ENCODE measurements at places on chromosomes 11 and 22.

GRCh38 chr11:64428693-64429092 is 69.7 kb downstream of the RPS6KA4 start:
- no peak for DNase-seq

GRCh38 chr11:128424271-128424711 is 163.1 kb downstream of the ETS1 start:
- no peak for DNase-seq

DNA sequence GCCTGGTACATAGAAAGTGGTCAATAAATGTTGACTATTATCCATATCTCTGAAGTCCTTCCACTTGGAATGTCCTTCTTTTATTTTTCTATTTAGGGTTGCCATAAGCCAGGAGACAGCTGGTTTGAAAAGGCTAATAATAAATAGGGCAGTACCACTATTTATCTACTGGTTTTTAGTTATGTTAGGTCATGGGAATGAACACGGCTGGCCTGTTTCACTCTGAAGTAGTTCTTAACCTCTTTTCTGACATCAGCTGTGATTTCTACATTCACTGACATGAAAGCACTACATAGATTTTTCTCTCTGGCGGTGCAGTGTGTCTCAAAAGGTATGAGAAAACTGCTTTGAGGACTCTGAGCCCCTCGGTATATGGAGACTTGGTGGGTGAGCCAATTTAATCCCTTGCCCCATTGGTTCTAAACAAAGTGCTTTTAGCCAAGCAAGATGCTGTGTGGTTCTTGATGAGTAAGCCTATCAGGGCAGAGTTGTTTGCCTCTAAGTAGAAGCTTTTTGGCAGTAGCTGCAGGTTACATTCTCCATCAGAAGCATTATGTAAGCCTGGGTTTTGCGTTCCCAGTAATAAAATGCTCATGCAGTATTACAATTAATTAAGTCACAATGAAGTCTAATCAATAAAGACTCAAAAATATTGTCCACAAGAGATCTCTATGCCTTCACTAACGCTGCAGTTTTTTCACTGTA is 48.7 kb upstream of the APOA1 start:
- DNase-seq = no peak

GRCh38 chr11:64130618-64131017 is 35.3 kb downstream of the MACROD1 start:
- no peak for DNase-seq

DNA sequence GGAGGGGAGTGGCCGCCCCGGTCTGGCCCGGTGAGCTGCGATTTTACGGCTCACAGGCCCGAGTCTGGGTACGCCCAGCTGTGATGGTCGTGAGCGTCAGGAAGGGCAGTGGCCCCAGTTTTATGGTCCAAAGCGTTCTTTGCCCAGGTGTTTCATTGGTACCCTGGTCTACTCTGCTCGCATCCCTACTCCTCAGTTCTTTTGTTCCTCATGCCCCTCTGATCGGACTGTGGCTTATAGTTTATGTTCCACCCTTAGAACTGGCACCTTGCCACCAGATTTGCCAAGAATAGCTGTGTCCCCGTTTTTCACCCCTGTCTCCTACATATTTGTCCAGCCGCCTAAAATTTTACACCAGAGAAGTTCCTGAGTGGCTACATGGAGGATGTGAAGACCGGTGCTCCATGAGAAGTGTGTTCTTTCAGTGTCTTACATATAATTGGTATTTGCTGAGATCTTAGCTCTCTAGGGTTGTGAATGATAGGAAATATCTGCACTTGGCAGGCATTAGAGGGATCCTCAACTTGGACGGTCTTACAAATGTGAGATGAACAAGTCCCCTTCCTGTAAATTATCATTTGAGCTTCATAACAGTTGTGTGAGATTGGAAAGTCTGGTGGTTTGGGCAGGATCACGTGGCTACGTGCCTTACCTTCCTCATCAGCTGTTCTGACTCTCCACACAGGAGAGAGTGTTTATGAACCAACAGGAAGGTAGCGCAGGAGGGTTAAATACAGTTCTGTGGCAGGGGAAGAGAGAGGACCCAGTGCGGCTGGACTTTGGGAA is 1.1 kb downstream of the PANX1 start:
- no peak for DNase-seq

DNA sequence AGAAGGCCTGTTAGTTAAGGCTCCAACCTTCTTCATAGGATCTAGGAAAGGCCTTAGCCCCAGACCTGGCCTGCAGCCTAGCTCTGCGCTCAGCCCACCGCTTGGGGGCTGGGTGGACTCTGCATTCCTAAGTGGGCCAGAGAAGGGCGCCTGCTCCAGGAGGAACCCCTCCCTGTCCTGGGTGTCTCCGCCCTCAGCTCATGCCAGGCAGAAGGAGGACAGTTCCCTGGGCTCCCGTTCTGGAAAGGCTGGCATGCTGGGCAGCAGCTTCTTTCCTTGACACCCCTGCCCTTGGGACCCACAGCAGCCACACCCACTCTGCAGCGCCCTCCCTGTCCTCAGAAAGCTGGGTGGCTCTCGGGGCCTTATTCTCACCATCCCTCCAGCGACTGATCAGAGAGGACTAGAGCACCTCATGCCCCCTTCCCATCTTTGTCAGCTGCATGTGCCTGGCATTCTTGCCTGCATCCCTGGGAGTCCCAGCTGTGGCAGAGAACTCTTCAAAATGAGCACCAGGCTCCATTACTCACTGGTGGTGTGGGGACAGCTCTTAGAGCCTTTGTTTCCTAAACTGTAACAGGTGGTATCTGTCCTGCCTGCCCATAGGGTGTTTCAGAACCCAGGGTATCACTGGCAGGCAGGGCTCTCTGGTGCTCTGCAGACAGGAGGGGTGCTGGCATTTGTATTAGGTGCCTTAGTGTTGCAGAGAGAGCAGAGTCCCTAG is 20.3 kb upstream of the MYRF start:
- DNase-seq = no peak

DNA sequence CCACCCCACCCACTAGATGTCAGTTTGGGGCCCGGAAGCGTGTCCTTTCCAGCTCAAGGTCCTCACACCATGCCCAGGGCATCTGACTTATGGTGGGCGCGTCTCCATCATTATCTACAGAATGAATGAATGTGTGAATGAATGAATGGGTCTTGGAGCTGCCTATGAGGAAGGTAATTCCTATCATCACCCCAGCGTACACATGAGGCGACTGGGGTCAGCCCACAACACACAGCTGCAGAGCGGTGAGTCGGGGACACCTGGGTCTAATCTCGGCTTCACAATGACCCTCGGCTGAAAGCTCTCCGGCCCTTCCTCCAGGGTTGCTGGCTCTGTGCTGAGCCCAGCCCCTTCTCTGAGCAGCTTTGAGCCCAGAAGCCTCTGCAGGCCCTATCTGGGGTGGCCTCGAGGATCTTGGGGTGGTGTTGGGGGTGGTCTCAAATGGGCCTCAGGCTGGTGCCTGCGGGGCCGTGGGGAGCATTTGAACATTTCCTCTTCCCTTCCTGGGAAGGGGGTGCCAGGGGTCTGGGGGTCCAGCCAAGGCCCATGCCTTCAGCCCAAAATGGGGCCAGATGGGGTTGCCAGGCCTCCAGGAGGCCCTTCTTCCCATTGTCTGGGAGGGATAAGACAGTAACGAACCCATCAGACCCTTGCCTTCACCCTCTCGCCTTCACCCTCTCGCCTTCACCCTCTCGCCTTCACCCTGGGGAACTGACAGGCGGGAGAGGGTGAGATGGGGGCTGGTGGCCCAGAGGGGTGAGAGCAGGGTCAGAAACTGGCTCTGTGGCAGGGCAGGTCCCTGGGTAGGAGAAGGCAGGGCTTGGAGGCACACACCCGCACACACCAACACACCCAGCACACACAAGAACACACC is 82.4 kb downstream of the MYEOV start:
- DNase-seq = no peak

- DNase-seq = no peak
Observed at GRCh38 chr22:37775785-37776638, 31.7 kb upstream of the GCAT start.

- DNase-seq = no peak
Observed at GRCh38 chr22:20116376-20116950, 559 bp downstream of the RANBP1 start.

DNA sequence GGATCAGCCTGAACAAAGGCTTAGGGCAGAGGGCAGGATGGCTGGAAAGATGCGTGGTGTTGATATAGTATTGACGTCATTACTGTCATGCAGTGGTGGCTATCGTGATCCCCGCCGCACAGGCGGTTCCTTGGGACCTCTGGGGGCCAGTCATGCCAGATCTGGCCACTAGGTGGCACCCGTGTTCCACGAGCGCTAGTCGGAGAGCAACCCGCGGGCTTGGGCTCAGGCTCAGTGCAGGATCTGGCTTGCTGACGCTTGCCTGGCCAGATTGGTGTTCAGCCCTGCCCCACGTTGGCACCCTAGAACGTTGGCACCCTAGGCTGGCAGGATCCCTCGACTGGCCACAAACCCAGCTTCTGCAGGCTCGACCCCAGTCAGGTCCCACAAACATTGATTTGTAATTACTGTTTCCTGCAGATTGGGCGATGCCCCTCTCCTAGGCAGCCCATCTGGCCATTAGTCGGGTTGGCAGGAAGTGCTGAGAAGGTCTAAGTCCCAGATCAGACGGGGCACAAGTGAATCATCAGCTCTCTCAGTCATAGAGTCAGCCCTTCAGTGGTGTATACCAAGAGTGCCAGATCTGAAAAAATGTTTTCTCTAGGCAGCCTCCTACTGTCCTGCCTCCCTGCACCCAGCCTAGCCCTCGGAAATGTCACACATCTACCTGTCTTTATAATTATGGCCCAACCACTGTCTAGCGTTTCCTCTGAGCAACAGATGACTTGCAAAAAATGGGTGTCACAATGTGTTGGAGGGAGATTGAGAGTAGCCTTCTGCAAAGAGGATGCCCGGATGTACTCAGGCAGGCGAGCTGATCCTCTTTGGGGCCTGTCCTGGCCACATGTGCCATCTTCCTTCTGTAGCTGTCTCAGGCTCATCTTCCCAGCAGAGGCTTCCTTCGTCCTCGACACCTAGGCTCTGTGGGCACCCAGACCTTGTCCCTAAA is 315.3 kb downstream of the TMEM135 start:
- DNase-seq = peak; percentile 79

GRCh38 chr11:27211370-27212127 is 151.5 kb downstream of the CCDC34 start:
- no peak for DNase-seq

- DNase-seq = no peak
Observed at GRCh38 chr22:29328566-29329500, 13.3 kb upstream of the RASL10A start.

- peak; percentile 64 for DNase-seq
Observed at GRCh38 chr11:83639995-83640758, 354.0 kb upstream of the CCDC90B start.

- DNase-seq = no peak
Observed at GRCh38 chr22:22593964-22594656, 35.0 kb upstream of the PRAME start.

- no peak for DNase-seq
Observed at GRCh38 chr11:44936951-44937543, 13.6 kb downstream of the TP53I11 start.

GRCh38 chr11:31652528-31652927 is 143.0 kb downstream of the ELP4 start:
- DNase-seq = no peak

- DNase-seq = no peak
Observed at GRCh38 chr11:129313541-129314297, 61.9 kb upstream of the BARX2 start.

DNA sequence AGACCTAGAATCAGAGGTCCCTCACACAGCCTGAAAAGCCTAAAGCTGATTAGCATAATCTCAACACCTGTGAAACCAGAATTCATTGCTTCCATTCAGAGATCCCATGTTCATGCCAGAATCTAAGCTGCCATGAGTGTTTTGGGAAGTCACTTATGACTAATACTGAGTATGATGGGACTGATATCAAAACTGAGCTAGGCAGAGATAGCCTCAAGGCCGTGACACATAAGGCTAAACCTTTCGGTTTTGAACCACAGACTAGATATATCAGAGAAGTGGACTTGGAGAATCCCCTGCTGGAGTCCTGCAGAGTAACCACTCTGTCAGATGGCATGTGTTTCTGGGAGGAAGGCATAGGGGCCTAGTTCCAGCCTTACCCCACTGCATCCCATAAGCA is 23.1 kb upstream of the GLYATL2 start:
- no peak for DNase-seq

GRCh38 chr22:50529897-50530579 is at the start of gene TYMP:
TYMP (minus strand) TSS chr22:50530012; CDS start chr22:50529709, 303 bp downstream.
- no peak for DNase-seq

DNA sequence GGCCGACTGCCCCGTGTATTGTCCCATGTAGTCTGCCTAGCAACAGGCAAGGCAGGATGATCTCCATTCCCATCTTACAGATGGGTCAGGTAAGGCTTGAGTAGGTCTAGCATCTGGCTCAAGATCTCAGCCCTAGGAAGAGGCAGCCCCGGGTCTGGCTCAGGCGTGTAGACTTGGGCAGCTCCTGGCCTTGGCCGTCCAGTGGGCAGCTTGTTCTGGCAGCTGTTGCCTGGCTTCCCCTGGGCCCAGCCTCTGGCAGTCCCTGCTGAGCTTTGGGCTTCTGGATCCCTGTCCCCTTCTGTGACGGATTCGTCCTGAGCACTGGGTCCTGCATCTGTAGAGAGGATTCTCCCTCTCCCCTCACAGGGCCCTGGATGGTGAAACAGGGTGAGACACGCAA is 72.4 kb downstream of the MPPED1 start:
- no peak for DNase-seq

GRCh38 chr11:66015936-66016792 is 4.4 kb downstream of the CST6 start:
- DNase-seq = no peak

GRCh38 chr11:68939583-68940555 is 36.2 kb downstream of the IGHMBP2 start:
- no peak for DNase-seq

- DNase-seq = no peak
Observed at GRCh38 chr11:115112754-115113153, 391.5 kb downstream of the CADM1 start.

- DNase-seq = no peak
Observed at GRCh38 chr11:123443851-123444623, 14.0 kb downstream of the GRAMD1B start.
